D721Med (cell line): ENCODE measurements at places on chromosomes 4 and X.

- no peak for DNase-seq
Observed at GRCh38 chr4:40621592-40622512, 7.8 kb downstream of the RBM47 start.

DNA sequence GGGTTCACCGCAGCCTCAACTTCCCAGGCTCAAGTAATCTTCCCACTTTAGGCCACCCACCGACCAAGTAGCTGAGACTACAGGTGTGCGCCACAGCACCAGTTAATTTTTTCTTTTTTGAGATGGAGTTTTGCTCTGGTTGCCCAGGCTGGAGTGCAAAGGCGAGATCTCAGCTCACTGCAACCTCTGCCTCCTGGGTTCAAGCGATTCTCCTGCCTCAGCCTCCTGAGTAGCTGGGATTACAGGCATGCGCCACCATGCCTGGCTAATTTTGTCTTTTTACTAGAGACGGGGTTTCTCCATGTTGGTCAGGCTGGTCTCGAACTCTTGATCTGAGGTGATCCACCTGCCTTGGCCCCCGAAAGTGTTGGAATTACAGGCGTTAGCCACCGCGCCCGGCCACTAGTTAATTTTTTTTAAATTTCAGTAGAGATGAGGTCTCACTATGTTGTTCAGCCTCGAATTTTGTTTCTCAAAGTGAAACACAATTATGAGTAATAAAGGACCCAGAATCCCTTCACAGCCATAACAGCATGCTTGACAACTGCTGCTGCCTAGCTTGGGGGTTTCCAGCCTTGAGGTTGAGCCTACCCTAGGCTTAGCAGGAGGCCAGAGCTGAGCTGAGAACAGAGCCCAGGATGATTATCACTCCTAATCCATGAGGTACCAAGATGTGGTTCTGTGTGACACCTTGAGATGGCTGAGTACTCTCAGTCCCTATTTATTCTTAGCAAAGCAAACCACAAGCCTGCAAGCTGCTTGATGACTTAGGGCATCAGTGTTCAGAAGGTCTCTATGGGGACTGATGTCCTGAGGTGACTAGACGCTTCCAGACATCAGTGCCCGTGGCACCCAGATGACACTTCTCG lies 41.6 kb upstream of the NKRF start:
- DNase-seq: no peak

GRCh38 chrX:44071070-44071645 lies 98.0 kb upstream of the NDP start:
- DNase-seq: no peak

GRCh38 chrX:18426004-18426320 lies 554 bp downstream of the CDKL5 start:
- DNase-seq: no peak

- DNase-seq: no peak
Observed at GRCh38 chr4:150943818-150944217, 71.3 kb downstream of the LRBA start.

DNA sequence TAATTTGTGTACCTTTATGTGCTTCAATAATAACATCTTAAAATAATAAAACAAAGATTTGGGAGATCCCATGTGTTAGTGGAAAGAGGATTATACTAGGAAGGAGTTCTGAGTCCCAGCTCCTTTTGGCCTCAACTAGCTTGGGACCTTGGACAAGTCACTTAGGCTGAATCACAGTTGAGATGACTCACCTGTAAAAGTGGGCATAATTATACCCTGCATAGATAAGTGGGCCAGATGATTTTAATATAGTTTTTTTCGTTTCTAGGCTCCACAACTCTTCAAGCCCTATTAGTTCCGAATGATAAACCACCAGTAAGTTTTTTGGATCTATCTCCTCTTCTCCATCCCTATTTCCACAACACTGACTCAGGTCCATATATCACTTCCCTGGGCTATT lies 131.8 kb downstream of the ENOX2 start:
- no peak for DNase-seq

DNA sequence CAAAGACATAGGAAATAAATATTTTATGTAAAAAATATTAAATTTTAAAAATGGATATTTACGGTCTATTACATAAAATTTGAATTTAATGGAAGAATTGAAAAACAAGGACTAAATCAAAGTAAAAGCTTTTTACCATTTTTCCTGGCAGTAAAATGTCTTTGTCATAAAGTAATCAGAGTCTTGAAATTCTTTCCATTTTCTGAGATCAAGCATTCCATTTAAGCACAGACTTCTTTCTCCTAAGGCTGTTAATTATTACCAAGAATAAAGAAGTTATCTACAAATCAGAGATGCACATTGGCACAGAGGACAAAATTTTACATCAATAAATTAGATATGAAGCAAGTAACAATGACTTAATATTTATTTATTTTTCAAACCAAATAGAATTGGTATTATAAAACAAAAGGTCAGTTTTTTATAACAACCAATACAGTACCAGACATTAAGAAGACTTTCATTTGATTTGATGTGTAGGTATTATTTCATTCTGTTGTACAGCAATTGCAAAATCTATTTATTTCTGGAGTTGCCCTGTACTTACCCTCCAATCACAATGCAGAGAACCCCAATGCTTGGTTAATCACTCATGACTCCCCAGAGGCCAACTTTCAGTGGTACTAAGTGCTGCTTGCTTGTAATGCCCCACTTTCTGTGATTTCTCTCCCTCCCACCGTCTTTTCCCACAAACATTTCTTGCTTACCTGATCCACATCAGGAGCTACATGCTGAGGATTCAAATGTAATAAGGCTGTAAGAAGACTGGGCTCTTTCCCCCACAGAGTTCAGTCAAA lies 254.6 kb downstream of the GASK1B start:
- DNase-seq: no peak

- DNase-seq: no peak
Observed at GRCh38 chr4:12446256-12446655, 1017.6 kb upstream of the HS3ST1 start.
